GM19239 (cell line): ENCODE measurements at places on chromosomes 5 and 9.

DNA sequence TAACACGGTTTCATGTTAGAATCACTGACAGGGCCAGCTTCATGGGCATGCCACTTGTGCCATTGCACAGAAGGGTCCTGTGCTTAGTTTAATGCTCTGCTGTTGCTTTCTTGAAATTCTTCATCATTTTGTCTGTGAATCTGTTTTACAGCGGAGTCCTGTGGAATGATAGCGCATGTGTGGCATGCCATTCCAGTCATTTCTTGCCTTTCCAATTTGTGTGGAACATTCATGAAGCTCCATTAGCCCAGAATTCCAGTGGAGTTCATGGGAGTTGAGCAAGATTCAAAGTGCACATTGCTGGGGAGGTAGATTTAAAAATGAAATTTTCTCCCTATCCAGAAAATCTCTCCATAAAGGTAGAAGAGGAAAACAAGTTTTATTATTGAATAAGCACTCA, 43.4 kb upstream of the NREP start:
- DNase-seq: no peak

- no peak for DNase-seq
Observed at GRCh38 chr5:120655828-120656435, 191.8 kb downstream of the PRR16 start.

DNA sequence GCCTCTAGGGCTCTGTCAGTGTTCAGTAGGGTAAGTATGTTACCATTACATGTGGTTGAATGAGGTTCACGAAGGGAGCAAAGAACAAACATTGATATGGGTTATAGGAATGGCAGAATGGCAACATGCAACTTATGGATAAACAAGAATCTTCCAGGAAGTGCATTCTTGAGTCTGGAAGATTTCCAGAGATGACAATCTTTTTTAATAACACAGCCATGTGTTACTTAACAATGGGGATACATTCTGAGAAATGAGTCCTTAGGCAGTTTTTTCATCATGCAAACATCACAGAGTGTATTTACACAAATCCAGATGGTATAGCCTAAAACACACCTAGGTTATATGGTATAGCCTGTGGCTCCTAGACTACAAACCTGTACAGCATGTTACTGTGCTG, 9.1 kb upstream of the SLC28A3 start:
- DNase-seq: no peak

GRCh38 chr9:115200711-115201505, 83.0 kb upstream of the TNC start:
- no peak for DNase-seq

- no peak for DNase-seq
Observed at GRCh38 chr5:58073243-58073642, 386.6 kb downstream of the PLK2 start.

DNA sequence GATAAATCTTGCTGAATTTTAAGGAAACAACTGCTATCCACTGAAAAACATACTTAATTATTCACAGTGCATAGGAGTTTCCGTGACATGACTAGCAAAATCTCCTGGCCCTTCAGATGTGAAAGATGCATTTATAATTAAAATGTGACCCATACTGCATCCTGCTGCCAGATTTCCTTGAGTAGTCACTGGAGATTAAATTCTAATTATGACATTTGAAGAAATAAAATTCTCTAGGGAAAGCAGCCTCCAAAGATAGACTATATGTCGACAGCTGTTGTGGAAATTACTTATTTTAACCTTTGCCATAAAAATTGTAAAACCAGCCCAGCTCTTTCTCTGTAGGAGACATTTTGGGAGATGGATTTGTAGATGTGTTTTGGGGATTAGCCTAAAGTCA, 193.6 kb upstream of the SMC2 start:
- DNase-seq: no peak

- no peak for DNase-seq
Observed at GRCh38 chr5:80193401-80193800, 62.4 kb downstream of the SERINC5 start.

- no peak for DNase-seq
Observed at GRCh38 chr9:95188459-95188858, 129.1 kb downstream of the FANCC start.

- DNase-seq: no peak
Observed at GRCh38 chr5:154053468-154053867, 14.7 kb downstream of the MFAP3 start.

- no peak for DNase-seq
Observed at GRCh38 chr9:2966565-2967300, 122.8 kb upstream of the PUM3 start.

DNA sequence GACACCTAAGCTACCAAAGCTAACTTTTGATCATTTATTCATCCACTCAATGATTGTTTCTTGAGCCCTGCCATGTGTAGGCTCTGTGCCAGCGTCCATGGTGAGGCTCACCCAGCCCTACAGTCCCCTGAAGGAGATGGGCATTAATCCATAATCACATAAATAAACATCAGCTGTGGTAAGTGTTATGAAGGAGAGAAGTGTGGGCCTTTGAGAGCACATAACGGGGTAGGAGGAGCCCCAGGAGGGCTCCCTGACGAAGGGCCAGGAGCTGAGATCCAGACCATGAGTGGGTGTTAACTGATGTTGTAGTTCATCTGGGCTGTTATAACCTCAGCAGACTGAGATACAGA, 53.9 kb upstream of the AFAP1L1 start:
- DNase-seq: no peak

- DNase-seq: no peak
Observed at GRCh38 chr5:107242411-107243219, 428.1 kb downstream of the EFNA5 start.

DNA sequence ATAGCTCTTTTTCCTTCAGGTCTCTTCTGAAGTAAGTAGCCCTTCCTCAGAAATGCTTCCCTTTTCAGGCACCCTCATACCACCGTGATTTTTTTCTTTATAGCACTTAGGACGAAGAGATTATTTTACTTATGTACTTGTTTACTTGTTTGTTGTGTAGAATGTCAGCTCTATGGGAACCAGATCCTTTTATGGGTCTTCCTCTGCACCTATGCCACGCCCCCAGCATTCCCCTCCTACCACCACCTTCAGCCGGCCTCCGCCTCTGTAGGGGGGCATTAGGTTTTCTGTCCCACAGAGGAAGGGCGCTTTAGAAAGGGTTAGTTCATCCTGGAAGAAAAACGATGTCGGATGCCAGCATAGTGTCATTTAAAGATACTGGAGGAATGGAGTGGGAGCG, 1.8 kb downstream of the CDKN2B-AS1 start:
- no peak for DNase-seq

DNA sequence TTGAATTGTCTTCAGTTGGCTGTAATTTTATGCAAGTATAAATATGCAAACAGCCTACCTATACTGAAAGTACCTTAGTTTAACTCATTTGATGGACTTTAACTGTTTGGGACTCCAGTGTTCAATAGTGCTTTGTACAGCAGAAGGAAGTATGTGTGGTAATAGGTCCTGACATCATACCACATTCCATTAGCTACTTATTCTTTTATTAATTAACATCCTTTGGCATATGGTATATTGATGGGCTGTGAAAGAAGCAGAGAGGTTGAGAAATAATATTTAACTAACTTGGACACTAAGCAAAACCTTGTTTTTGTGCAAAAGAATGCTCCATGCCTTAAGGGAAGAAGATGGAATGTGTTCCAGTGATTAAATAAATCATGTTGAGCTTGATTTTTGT, 97.6 kb upstream of the SEMA6A start:
- no peak for DNase-seq

DNA sequence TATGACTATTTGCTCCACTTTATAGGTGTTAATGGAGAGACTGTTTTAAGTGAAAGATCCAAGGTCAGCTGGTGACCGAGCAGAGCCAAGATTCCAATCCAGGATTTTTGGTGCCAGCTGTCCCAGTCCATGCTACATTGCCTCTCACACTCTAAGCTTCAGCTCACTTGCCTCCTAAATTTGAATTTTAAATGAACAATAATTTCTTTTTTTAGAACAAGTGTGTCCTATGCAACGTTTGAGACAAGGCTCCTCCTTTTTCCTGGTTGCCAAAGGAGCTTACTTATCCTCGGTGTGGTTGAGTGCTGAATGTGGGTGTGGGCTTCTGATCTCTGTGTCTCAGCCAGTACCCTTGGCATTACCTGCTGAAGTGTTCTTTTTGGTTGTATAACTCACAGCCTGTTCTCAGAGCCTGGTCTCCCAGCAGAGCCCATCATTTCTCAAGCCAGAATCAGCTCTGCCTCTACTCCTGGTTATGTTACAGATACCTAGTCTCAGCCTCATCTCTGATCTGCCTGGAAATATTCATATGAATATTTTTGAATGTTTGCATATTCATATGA, 4.0 kb upstream of the PRRC1 start:
- no peak for DNase-seq

DNA sequence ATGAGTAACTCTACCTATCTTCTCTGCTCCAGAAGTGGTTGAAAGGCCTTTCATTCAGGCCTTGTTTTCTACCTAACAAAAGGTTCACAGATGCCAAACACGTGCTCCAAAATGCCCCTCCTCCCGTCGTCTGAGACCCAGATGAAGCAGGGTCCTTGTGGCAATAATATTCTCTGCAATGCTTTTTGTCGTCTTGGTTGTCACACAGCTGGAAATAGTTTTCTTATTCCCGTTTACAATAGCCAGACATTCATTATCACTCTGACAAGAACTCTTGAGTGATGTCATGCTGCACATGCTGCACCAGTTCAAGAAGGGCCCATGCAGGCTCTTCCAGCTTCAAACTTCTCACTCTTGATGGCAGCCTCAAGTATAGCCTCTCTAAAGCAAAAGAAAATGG, 7.8 kb downstream of the LPAR1 start:
- DNase-seq: no peak

DNA sequence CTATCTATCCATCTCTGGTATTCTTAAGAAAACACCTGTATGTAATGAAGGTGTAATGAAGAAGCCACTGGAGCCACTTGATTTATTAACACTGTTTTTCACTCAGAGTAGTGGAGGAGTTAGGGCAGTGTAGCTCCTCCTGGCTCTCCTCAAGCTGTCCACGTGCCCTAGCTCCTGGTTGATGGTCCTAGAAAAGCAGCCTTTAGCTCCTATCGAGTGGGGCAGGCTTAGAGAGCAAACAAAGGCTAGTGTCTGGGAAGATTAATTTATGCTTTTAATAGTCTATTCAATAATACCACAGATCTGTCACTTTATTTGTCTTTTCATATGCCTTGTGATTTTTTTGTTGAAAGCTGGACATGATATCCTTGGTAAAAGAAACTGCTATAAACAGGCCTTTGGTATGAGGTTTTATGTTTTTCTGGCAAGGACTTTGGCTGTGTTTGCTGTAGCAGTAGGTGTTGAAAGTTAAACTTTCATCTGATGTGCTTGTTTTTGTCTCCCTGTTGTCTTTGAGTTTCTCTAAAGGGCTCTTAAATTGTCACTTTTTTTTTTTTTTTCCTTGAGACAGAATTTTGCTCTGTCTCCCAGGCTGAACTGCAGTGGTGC, 141.1 kb downstream of the GCNT1 start:
- DNase-seq: no peak

DNA sequence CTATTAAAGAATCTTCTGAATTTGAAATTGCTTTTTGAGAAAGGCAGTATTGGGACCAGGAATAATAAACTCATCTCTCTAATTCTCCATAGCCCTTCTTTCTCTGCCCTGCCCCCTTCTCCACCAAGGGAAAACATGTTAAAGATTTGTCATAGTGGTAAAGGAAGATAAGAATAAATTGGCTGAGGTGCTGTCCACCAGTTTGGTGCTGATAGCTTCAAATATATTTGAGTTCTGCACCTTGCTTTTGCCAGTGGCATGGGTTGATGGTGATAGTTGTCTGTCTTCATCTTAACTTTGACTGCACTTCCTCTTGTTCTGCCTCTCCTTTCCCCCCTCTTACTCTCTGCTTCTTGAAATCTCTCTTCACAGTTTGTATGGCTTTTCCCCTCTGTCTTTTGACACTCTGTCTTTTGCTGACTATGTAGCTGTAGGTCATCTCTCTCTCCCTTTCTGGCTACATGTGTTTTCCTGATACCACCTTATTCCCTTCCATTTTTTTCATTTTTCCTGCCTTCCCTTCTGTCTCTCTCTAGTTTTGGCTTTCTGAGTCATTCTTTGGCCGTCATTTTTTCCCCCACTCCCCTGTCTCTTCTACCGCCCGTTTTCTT, 56.6 kb downstream of the NDUFS4 start:
- no peak for DNase-seq

- DNase-seq: no peak
Observed at GRCh38 chr9:121682201-121682600, 30.8 kb downstream of the DAB2IP start.

DNA sequence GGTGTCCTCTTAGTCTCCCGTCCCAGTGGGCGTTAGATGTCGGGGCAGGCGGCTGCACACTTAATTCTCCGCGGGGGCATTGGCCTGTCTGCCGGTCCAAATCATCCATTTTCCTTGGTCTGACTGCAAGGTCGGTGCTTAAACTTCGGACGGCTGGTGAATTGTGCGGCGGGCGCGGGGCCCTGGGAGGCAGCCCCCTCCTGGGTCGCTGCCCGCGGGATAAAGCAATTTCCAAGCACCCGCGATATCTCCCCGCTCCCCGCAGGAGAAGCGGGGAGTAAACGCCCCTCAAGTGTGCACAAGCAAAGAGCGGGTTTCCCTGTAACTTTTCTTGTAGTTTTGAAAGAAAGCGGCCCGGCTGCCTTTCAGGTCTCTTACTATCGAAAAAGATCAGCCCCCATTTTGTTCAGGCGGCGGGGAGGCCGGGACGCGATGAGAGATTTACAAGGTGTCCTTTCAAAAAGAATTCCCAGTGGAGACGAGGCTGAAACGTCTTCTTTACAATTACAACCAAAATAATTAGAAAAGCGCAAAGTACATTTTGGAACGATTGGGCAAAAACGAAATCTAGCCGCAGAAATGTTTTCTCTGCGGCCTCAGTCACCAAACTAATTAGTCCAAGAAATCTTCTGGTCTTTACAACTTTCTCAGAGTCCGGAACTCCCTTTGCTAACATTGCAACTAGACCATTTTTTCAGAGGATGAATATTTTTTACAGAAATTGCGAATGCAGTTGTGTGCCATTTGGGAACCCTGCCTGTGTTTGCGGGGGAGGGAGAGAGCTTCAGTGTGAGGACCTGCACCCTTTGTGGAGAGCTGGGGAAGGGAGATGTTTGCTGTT, 1.8 kb downstream of the IRX1 start:
- DNase-seq: no peak

DNA sequence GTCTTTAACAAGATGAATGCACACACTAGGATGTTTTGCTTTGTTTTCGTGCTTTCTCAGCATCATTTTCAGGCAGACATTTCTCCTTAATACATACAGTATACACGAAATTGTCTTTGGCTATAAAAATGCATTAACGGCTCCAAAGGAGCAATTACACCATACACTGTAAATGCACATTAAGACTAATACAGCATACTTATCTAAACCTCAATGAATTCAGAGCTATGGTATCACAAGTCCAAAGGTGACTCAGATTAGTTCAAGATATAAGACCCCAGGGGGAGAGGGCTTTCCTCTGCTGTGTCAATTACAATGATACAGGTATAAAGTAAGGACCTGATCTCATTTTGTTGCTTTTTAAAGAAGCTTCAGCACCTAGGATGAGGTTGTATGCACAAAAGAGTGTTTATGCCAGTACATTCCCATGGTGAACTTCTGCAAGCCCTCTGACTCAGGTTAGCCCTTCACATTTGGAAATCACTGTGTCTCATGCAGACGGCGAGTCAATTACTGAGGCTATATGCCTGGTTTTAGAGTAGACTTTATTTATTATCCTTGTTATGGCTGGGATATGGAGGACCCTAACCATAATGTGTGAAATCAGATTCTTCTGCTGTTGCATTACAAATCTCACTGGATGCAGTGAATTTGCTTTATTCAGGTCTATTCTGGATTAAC, 233.3 kb downstream of the ZNF608 start:
- DNase-seq: no peak
